ENCODE measurements at places on chromosomes 11 and 22.
A peak's percentile ranks its signal among the peaks of the same experiment; 100 is the strongest.

DNA sequence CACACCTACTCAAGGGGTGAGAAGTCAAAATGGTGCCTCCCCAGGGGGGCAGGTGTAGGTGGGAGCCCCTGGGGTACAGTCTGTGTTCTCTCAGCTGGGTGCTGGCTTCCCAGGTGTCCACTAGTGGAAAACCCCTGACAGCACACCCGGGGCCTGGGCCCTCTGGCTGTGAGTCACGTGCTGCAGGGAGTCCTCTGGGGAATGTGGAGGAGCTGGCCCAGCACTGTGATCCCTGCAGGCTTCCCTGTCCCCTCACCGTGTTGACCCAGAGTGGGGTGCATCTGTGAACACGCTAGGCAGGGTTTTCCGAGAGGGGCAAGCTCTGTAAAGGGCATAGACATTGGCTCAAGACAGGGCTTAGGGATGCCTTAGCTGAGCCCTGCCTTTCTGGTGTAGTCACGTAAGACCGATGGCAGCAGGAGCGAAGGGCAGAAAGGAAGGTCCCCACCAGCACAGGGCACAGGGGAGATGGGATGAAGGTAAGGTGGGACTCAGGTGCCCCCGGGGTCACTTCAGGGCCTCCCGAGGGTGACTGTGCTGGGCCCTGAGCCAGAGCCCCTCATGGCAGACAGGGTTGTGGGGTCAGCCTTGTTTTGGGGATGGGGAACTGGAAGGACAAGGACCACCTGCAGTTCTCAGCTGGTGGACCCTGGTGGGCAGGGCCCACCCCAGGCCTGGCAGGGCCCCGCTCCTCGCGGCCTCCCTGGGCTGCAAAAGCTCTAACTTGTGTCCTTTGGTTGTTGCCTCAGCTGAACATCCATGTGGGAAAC is 14.1 kb downstream of the DERL3 start:
- no peak for DNase-seq

DNA sequence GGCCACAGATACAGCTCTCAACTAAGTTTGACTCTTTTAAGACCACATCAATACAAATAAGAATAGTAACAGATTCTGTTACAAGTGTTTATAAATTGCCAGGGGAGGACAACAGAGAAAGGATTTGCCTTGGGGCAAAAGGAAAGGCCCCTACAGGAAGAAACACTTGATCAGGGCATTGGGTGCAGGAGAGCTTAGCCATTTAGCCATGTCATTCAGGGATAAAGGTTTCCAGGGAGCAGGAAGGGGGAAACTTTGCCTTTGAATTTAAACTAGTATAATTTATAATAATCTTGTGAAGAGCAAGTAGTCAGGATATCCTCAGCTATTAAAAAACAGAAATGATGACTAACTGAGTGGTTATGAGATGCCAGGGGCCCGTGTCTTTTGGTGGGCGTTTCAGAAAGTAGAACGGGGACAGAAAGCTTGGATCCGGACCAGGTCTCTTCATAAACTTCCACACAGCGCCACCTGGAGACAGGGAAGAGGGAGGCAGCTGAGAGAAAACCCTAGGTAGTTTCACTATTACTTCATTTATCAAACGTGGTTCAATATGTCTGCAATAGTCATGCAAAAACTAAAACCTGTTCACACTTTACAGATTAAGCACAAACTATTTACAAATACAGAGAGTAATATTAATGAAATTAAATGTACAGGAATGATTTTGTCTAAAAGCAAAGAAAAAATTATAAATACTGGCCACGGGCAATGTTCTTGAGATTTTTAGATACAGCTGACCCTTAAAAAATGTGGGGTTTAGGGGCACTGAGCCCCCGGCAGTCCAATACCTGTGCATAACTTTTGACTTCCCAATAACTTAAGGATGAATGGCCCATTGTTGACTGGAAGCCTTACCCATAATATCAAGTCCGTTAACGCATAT is 11.0 kb upstream of the SLC5A4 start:
- DNase-seq: peak; percentile 10

DNA sequence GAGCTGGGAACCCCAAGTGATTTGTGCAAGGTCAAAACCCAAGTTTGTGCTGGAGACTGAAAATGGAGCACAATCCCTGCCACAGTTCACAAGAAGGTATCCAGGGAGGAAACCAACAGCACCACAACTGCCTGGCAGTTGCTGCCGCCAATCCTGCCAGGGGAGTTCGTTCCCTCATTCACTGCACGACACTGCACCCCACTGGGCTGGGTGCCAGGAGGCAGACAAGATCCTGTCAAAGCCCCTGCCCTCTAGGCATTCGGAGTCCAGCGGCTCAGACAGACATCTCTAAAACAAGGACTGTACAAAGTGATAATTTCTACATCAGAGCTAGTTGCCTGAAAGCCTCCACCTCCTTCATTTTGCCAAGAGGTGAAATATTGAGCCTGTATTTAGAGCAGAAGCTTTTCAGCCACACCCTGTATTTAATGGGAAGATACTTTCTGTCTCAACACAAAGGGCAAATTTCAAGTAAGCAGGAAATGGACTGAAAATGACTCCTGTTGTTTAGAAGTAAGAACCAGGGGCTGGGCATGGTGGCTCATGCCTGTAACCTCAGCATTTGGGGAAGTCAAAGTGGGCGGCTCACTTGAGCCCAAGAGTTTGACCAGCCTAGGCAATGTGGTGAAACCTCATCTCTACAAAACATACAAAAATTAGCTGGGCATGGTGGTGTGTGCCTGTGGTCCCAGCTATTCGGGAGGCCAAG is 277.4 kb upstream of the NARS2 start:
- DNase-seq: no peak

GRCh38 chr11:128246810-128247594 is 340.4 kb downstream of the ETS1 start:
- DNase-seq: no peak

GRCh38 chr11:120704256-120704750 is 192.8 kb downstream of the GRIK4 start:
- DNase-seq: no peak

Data from GM12864 (cell line).